ENCODE measurements at places on chromosomes 1 and 21. TPM values are rescaled to one million over a fixed set of nuclear protein-coding genes. Genes with fewer than 3 reads are reported as not detected.

- no peaks in the 10 kb centered on the region for H3K4me1 ChIP-seq
- no peak overlapping the region for H3K27ac ChIP-seq
- no peak for DNase-seq
- no peaks in the 10 kb centered on the region for H3K36me3 ChIP-seq
- H3K4me3 ChIP-seq = no peak overlapping the region
Observed at GRCh38 chr1:6409053-6409452, 10.7 kb downstream of the HES2 start.

IGFN1 gene
- total RNA-seq = not detected

- no peaks in the 10 kb centered on the region for H3K4me1 ChIP-seq
- H3K27ac ChIP-seq = no peak overlapping the region
- DNase-seq = no peak
- H3K4me3 ChIP-seq = no peak overlapping the region
Observed at GRCh38 chr1:180167021-180167701, 12.5 kb downstream of the QSOX1 start.

GRCh38 chr1:87866416-87866815 lies 537.7 kb downstream of the LMO4 start:
- no peaks in the 10 kb centered on the region for H3K36me3 ChIP-seq
- DNase-seq = no peak
- no peaks in the 10 kb centered on the region for H3K4me1 ChIP-seq
- no peak overlapping the region for H3K27ac ChIP-seq
- H3K4me3 ChIP-seq = no peak overlapping the region
- H3K27me3 ChIP-seq = no peaks in the 10 kb centered on the region

- H3K4me3 ChIP-seq = no peak overlapping the region
- DNase-seq = no peak
- H3K4me1 ChIP-seq = no peaks in the 10 kb centered on the region
- no peak overlapping the region for H3K27ac ChIP-seq
Observed at GRCh38 chr1:58713841-58714240, 14.0 kb upstream of the MYSM1 start.

Data from GM12878 (cell line).